ENCODE measurements at places on chromosomes 1 and 21.

DNA sequence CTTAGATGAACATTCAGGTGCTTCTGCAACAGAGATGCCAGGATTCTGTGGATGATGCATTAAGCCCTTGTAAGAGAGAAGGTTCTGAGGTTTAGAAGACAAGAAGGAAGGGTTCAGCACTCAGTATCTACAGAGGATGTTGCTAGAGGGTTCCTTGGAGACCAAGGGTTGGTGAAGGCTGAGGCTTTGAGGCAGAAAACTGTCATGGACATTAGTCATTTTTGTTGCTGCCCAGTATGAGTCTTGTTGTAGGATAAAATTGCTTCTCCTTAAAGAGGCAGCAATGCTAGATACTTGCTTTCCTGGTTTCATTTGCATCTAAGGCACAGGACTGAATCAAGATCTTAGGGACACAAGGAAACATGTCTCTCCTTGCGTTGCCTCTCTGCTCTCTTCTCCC lies 319.4 kb upstream of the NFIA start:
- DNase-seq, result no peak

- no peak for DNase-seq
These were observed 10.3 kb downstream of the DNALI1 start for GRCh38 chr1:37567023-37567422.

DNA sequence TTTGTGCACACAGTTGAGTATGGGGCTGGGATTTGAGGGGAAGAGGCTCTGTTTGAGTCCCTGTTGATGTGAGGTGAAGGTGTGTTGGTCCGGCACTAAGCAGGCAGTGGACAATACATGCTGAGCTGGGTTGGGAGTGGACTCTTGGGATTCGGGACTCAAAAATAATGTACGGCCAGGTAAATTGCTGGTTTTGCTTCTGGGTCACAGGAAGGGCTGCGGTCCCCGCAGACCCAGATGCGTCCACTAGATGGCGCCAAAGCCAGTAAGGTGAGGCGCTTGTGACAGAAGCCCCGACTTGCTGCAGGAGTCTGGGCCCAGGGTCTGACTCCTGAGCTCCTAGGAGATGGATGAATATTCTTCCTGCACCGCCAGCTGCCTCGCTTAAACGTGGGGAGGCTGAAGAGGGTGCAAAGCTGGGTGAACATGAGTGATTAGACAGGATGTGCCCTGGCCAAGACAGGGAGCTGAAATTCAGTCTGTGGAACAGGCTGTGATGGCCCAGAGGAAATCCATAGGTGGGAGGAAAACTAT lies 61.4 kb downstream of the ACBD3 start:
- DNase-seq, result peak; percentile 89

DNA sequence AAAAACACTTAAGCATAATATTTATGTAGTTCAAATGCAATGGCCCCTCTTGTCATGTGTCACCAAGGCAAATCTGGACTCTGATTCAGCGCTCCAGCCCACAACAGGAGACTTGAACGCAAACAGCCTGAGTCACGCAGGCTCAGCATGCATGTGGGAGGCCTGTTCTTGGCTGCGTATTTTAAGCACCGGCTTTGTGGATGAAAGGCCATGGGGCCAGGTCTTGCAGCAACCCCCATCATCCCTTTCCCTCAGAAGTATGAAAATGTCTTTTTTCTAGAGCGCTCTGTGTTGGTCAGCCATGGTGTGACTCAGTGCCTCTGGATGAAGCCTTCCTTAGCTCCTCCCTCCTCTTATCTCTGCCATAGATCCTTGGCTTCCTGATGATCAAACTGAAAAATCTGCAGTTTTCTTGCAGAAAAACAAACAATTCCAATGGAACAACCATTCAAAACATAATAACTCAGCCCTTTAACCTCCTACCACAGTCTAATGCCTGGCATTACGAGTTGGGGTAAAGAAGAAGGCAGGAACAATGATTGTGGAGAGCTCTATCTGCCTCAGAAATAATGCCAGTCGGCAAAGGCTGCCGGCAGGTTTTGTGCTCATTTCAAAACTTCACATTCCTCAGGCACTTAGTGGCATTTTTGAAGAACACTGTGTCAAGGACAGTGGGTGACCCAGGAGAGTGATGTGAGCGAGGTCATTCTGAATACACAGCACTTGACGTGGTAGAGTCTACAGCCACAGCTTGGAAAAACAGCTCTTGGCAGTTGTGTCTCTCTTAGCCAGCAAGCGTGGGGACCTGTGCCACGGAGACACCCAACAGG lies 167.5 kb downstream of the CLIC6 start:
- no peak for DNase-seq

DNA sequence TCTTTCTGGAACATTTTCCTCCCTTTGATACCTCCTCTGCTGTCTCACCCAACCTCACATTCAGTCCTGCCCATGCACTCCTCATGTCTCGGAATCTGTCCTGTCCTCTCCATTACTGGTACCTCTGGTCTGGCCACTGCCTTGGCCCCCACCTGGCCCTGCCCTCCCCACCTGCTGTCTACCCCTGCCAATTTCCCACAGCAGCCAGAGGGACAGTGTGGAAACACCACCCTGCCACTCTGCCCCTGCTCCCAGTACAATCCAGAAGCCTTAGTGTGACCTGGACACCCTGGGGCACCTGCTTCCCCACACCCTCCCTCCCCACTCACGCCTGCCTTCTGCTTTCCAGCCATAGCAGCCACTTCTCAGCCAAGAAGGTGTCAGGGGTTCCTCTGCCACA lies 534.4 kb downstream of the MATN1 start:
- no peak for DNase-seq

GRCh38 chr1:171799166-171799565 lies 17.7 kb downstream of the METTL13 start:
- no peak for DNase-seq

DNA sequence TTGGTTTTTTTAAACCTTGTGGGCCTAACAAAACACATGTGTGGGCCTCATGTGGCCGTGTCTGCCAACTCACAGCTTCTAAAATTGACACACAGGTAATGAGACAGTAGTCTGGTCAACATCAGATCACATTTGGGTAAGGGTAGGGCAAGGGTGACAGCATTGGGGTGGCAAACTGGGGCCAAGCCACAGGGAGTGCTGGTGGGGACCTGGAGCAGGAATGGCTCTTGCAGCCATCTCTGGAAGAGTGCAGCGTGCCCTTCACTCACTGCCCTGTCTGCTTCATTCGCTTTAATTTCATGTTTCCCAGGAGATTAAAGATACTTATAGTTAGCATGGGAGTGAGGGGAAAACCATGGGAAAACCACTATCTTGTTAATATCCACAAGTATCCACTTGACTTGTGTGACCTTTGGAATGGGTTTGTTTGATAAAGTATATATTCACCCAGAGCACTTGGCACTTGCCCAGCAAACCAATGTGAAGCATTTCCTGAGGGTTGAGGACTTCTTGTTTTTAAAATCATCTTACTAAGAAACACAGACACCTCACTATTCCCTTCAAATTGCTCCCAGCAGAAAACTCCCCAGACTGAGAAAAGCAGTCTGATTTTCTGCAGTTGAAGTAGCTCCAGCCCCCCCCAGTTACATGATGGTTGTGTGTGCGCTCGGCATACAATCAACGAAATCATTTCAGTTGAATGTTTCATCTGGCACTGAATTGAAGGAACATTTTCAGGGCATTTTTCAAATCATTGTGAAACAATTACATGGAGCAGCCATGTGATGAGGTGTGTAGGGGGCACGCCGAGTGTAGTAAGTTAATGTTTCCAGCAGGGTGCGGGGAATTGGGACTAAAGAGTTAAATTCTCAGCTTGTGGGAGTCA lies 175.7 kb downstream of the VPS13D start:
- DNase-seq, result no peak

DNA sequence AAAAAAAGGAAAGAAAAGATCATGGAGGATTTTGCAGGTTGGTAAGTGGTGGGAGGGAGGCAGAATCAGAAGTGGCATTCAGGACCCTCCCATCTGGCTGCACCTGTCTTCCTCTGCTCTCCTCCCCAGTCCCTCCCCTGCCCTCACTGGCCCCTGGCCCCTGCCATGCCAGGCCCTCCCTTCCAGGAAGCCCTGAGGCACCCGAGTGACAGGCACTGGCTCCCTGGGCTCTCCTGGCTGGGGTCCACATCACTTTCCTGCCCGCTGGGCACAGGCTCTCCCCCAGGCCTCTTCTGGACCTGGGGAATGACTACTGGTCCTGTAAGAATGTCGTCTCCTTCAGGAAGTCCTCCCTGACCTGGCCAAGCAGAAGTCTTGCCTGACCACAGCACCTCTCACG lies 15.3 kb upstream of the ADARB1 start:
- no peak for DNase-seq

DNA sequence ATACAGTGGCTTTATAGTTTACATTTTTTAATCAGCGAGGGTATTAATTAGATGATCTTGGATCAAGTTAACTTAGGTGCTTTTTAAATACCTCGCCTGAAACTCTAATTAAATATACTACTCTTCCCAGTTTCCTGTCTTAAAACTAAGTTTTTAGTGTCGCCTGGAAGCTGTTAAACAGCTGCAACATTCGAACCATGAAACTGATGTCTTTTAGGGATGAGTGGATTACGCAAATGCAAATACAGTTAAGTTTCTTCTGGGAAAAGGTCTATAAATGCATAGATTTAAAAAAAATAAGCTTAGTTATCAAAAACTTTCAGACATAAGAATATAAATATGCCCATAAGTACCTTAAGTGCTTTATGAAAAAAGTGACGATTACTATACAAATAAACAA lies 228.3 kb downstream of the PTPRC start:
- DNase-seq, result no peak

DNA sequence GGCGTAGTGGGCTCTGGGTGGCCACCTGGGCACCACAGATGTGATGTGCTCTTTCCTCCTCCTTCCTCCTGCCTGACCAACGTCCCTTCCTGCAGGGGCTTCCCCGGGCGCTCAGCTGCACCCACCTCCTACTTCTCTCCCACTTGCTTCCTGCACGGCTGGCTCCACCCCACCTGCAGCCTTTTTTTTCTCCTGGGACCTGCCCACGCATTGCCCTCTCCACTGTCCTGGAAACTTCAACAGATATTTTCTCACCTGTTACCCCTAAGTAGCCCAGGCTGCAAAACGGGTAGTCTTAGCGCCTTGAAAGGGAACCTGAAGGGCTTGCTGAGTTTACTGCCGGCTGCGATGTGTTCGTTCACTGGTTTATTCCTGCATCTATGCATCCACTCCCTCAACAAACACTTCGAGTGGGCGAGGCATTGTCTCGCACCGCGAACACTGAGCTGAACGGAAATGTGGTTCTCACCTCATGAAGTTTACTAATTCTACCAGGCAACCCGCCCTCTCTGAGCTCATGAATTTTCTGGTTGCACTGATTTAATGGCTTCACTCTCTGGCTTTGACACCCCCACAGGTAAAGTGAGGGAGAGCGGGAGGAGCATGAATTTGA lies 23.6 kb downstream of the ZBTB18 start:
- no peak for DNase-seq

DNA sequence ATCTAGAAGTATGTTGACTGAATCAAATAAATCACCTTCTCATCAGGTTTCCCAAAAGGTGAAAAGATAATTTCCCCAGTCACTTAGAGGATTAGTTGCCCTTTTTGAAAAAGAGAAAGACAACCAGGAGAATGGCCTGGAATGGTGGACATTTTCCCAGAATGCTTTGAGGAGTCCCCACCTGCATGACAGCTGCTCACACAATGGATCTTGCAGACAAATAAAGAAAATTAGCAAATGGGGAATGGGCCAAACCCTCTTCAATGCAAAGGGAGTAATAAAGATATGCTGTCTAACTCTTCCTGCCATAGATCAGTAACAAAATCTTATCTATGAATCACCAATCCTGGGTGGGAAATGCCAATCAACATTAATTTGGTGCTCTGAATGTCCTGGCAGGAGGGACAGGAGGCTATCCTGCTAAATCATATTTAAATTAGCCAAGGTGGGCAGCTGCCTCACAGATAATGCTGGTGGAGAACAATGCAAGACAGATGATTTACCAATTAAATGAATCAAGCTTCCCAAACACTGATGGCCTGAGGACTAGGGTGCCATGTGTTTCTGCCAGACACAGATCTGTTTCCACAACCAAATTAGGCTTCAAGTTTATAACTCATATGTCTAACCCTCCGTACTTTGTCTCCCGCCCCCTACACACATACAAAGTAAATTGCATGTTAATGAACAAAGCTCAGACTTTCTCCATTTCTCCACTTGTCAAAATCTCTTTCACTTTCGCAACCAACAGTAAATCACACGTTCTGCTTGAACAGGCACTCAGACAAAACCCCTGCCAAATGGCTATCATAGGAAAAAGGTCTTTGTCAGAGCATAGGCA lies 488.0 kb upstream of the PLXNA2 start:
- DNase-seq, result no peak

DNA sequence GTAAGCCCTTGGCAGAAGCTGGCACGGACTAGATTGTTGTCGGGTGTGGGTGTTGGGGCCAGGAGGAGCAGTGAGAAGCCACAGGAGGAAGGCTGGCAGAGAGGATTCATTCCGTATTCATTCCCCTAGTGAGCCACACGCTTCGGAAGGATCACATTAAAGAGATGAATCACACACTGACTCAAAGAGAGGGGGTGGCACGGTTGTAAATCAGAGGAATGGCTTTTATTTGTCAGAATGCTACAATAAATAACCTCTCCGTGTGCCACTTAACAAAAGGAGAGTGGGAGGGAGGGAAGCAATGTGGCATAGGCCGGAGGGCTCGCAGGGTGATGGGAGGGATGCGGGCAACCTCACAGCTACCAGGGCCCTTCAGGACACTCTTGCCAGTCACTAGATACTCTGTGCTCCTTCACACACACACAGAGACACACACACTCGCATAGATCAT lies 135.5 kb downstream of the HIVEP3 start:
- DNase-seq, result no peak

GRCh38 chr1:208120431-208120790 lies 123.8 kb downstream of the PLXNA2 start:
- DNase-seq, result no peak

GRCh38 chr1:217876896-217877295 lies 245.8 kb downstream of the SPATA17 start:
- DNase-seq, result no peak

DNA sequence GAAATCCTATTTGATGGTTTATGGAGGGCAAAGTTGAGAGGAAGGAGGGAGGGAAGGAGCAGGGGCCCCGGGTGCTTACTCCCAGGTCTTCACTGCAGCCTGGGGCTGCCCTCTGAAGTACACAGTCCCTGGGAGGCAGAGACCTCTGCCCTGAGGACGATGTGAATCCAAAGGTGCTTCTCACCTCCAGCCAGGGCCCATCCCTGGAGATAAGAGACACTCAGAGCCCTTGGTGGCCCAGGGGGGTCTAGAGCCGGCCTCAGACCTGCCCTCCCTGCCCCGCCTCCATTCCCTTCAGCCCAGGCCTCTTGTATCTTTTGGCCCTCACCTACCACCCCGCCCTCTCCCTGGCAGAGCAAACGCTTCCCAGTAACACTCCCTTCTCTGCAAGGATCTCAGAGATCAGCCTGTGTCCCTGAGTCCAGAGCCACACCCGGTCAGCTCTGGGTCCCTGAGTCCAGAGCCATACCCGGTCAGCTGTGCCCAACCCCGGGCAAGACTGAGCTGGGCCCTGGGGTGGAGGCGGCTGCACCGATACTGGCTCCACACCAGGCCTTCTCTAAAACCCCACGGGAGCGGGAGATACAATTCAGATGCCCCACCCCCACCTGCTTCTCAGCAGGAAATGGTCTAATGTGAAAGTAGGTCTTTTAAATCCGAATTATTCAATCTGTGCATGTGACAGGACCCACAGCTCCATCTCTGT lies 3.6 kb upstream of the GNB1 start:
- no peak for DNase-seq
